Suppressor macrophage (primary cell): ENCODE measurements at places on chromosomes 2 and 18.

DNA sequence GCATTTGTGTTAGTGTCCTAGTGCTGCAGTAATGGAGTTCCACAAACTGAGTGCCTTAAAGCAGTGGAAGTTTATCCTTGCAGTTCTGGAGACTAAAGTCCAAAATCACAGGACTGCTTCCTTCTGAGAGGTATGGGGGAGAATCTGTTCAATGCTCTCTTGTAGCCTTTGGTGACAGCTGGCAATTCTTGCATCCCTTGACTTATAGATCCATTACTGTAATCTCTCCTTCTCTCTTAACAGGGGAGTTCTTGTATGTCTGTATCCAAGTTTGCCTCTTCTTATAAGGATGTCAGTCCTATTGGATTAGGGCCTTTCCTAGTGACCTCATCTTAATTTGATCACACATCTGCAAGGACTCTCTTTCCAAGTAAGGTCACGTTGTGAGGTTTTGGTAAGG lies 69.9 kb downstream of the XRCC5 start:
- no peak for DNase-seq

DNA sequence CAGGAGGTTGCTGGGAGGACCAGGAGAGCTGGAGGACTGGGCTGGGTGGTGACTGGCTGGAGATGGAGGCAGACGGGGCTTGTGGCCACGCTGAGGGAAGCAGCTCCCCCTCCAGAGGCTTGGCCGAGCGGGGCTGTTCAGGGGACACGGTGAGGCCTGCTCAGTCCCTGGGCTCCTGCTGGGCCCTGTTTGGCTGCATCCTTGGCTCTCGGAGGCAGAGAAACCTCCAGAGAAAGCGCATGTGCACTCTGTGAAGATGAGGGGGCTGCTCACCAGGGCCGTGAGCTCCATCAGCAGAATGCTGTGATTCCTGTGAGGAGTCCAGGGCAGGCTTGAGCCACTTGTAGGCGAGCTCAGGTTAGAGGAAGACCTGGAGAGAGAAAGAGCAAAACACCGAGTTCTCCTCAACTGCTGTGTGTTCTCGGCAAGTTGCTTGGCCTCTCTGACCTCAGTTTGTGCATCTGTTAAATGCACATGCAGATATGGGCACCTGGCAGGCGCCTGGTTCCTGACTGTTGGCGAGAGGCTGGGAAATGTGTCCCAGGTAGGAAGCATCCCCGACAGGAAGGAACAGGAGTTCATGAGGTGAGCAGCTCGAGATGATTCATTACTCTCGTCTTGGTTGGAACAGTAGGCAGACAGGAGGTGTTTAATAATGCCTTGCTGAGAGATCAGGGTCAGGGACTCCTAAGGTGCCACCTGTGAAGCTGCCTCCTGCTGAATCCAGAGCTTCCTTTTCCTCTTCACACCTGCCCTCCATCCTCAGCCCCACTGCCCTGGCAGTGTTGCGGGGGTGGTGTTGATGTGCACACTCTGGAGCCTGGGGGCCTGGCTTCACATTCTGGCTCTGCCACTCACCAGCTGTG lies 941 bp downstream of the ZAP70 start:
- no peak for DNase-seq

DNA sequence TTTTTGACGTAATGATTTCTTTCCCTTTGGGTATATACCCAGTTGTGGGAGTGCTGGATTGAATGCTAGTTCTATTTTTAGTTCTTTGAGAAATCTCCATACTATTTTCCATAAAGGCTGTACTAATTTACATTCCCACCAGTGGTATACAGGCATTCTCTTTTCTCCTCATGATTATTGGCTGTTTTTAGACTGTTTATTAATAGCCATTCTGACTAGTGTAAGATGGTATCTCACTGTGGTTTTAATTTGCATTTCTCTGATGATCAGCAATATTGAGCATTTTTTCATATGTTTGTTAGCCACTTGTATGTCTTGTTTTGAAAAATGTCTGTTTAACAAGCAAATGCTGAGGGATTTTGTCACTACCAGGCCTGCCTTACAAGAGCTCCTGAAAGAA lies 9.2 kb upstream of the CD28 start:
- no peak for DNase-seq

GRCh38 chr2:27680571-27680970 lies 16.9 kb downstream of the SLC4A1AP start:
- no peak for DNase-seq

DNA sequence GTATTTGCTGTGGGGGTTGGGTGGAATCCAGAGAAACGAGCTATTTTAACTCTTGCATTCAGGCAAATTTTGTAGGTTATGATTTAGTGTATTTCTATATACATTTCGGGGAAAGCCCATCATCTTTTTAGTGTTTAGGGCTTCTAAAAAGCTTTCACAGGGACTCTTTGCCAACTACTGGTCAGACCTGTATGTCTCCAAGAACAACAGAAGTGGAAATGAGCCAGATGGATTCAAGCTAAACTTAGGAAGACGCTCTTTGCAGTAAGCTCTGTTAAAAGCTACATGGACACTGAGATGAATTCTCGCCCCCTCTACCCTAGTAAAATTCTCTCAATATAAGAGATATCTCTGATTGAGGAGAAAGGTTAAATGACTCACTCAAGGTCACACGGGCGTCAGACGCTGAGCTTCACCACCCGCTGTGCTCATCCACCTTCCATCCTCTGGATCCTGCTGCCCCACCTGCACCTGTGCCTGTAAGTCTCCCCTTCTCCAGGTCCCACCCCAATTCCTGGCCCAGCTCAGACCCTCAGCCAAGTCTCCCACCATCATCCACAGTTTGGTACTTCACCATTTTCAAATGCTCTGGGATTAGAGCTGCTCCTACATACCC lies 85.6 kb downstream of the MARCHF4 start:
- DNase-seq, result no peak

- DNase-seq, result no peak
Measured at GRCh38 chr2:241762933-241763369, 13.7 kb upstream of the GAL3ST2 start.

DNA sequence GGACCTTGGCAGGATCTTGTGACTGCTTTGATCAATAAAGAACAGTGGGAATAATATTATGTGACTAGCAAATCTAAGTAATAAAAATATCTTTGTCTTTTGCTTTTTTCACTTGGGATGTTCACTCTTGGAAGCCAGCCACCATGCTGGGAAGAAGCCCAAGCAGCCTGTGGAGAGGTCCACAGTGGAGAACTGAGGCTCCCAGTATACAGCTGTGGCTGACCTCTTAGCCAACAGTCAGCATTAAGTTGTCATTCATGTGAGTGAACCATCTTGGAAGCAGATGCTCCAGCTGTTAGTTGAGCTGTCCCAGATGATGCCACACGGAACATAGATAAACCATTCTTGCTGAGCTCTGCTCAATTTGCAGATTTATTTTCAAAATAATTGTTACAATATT lies 160.0 kb downstream of the OSR1 start:
- no peak for DNase-seq

- no peak for DNase-seq
Measured at GRCh38 chr18:7872569-7872968, 305.5 kb downstream of the PTPRM start.

DNA sequence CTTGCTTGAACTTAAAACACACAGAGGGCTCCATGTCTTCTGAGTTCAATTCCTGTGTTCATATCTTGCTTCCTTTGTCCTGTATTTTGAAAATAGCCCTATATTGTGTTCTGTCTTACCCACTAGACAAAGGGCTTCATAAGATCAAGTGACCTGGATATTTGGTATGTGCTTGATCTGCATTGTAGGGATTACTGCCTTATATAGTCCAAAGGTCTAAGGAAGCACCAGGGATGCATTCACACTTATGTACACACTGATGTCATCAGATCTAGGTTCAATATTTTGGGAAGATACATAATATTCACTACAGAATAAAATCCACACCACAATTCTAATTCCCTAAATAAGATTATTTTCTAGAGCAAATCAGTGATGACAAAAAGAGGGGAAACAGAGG lies 278.0 kb upstream of the KYNU start:
- DNase-seq, result no peak
